ENCODE measurements at places on chromosomes 6 and 20. TPM values are rescaled to one million over a fixed set of nuclear protein-coding genes. Genes with fewer than 3 reads are reported as not detected.

The SLC4A11 gene
- 4.0 TPM for total RNA-seq

GRCh38 chr6:10259671-10260070, 155.2 kb downstream of the TFAP2A start:
- H3K4me3 ChIP-seq: no peak overlapping the region
- H3K27ac ChIP-seq: peak overlapping the region; percentile 49
- H3K36me3 ChIP-seq: peaks cover 12% of the 10 kb centered on the region
- peaks cover 2% of the 10 kb centered on the region for H3K27me3 ChIP-seq
- peaks cover 22% of the 10 kb centered on the region for H3K4me1 ChIP-seq
- DNase-seq: peak; percentile 20

GRCh38 chr20:32606790-32607189, 21.7 kb upstream of the NOL4L start:
- H3K4me1 ChIP-seq: no peaks in the 10 kb centered on the region
- no peak overlapping the region for H3K4me3 ChIP-seq
- no peak overlapping the region for H3K27ac ChIP-seq
- peaks cover 30% of the 10 kb centered on the region for H3K27me3 ChIP-seq

DNA sequence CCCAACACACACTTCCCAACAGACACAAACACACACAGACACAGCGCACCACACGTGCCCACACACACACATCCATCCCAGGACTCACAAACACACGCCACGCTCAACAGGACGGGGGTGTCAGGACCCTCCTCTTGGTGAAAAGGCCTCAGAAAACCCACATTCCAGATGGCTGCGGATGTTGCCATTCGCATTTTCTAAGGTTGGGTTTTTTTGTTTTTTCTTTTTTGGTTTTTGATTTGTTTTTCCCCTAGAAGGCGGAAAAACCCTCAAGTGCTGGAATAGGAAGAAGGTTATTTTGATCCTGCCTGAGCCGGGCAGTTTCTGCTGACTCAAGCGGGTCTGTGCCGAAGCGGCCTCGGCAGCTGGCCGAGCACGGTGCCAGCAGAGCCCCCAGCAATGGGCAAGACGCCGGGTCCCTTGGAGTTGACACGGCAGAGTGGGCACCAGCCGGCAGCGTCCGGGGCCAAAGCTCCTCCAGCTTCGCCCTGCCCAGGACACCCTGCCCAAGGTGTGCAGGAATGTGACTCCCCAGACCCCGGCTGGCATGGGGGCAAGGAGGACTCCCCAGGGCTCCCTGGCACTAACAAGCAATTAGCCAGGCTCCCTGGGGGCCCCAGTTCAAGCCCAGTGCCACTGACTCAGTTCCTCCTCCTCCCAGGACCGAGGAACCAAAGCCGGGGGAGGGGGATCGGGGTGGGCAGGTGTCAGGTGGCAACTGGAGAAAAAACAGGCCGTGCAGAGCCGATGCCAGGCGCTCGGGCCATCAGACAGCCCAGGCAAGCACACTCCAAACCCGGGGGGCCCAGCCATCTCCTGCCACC, 40.9 kb upstream of the ZBP1 start:
- DNase-seq: no peak
- H3K27me3 ChIP-seq: peaks cover 3% of the 10 kb centered on the region
- no peak overlapping the region for H3K27ac ChIP-seq

- H3K27ac ChIP-seq: no peak overlapping the region
- no peaks in the 10 kb centered on the region for H3K4me1 ChIP-seq
- H3K27me3 ChIP-seq: no peaks in the 10 kb centered on the region
- no peaks in the 10 kb centered on the region for H3K36me3 ChIP-seq
- no peak for DNase-seq
- no peak overlapping the region for H3K4me3 ChIP-seq
Measured at GRCh38 chr6:93176070-93176469, 243.3 kb downstream of the EPHA7 start.

GRCh38 chr6:155578251-155578650, 122.6 kb upstream of the NOX3 start:
- H3K27ac ChIP-seq: no peak overlapping the region
- peaks cover 1% of the 10 kb centered on the region for H3K27me3 ChIP-seq
- no peaks in the 10 kb centered on the region for H3K36me3 ChIP-seq
- peaks cover 9% of the 10 kb centered on the region for H3K4me1 ChIP-seq
- no peak for DNase-seq
